ENCODE measurements at places on chromosomes 5 and 9.

GRCh38 chr5:129905473-129906176, 1.4 kb downstream of the CHSY3 start:
- no peak for DNase-seq

DNA sequence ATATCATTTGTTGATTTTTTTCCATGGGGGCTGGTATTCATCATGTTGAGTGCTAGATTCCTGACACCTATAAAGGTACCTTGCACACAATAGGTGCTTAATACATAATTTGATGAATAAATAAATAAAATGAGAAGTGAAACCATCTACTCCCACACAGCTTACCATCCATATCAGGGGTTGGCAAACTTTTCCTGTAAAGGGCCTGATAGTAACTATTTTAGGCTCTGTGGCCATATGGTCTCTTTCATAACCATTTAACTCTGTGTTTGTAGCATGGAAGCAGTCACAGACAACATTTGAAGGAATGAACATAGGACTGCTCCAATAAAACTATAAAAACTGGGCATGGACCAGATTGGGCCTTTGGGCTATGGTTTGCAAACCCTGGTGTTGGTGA, 100.3 kb downstream of the GCNT1 start:
- DNase-seq = no peak

DNA sequence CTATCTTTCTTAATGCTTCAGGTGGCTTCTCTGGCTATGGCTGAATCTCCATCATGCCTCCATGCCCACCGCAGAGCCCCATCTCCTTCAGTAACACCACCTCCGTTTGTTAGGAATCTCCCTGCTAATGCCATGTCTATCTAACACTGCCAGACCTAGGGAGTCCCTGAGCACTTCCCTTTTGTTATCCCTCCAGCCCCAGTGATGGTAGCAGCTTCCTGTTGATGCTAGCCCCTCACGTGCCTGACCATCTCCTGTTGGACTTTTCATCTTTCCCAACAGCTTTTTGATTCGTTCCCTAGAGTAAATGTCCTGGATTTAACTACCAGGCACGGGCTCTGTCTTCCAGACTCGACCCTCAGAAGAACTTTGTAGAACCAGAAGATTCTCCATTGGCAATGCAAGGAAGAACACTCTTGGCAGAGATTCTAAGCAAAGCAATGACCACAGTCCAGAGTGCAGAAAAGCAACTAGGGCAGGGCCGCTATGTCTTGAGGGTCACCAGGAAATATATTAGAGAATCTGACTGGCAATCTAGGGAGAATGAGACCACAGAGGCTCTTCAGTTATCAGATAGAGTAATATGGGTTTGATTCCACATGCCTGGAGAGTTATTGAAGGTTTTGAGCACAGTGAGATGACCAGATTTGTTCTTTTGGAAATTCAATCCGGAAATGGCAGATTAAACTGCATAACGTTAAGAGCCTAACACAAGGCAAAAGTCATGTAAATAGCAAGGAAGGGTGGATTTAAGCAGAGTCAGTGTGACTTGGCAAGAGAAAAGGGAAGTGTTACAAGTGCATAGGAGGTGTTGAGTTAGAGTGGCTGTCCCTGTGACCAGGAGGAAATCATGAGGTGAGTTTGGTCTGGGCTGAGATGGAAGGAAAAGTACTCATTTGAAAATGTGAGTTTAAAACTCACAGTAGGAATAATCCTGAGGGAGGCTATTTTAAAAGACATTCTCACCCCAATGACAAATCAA, 555.2 kb downstream of the ACTL7B start:
- DNase-seq = no peak

GRCh38 chr5:143198332-143198731, 205.2 kb downstream of the NR3C1 start:
- DNase-seq = peak; percentile 27
